ENCODE measurements at places on chromosomes 4 and X.

- no peak for DNase-seq
Measured at GRCh38 chr4:57254754-57255153, 144.6 kb upstream of the IGFBP7 start.

- DNase-seq = no peak
Measured at GRCh38 chr4:147110473-147111367, 165.1 kb upstream of the TTC29 start.

DNA sequence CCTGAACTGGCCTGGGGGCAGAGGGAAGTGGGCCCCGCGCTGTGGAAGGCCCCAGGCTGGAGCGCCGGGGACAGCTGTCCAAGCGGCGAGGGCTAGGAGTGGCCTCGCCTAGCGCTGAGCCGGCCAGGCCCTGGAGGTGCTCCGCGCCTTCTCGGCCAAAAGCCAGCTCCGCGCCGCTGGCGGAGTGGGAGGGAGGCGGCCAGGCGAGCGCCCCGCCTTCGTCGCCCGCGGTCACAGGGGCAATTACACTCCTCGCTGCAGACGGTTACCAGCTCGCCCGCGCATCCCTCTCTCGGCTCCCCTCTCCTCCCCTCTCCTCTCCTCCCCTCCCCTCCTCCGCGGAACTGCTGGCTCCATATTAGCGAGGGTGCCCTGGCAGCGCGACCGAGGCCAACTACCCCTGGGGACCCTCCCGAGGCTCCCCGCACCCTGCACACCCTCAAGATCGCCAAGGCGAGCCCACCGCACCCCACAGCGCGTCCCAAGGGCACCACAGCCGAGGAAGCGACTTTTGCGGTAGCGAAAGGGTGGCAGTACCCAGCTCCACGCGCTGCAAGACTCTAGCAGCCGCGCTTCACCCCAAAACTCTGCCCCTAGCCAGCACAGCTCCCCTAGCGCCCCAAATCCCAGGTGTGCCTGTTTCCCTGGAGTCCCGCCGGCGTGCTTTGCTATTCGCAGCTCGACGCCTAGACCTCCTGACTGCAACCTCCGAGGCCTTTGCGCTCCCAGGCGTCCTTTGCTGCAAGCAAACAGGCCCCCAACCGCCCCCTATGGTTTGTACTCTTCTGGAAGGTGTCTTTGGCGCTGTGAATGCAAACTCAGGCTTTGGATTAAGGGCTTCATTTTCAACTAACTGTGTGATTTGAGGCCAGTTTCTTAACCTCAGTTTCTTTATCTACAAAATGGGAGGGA, 91.4 kb downstream of the BCOR start:
- DNase-seq = no peak

DNA sequence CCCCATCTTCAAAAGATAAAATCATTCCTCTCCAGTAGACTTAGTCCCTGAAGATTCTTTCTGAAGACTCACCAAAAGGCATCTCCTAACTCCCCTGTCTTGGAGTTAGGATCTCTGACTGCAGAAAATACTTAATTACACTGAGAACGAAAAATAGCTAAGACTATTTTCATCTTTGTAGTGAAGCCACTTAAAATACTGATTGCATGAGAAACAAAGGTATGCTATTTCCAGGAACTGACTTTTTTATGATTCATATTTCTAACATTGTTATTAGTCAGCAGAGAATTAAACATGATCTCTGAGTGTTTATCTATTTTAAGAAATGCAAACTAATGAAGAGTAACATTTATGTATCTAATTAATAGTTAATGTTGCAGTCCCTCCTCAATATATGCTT, 71.8 kb upstream of the NR3C2 start:
- no peak for DNase-seq

DNA sequence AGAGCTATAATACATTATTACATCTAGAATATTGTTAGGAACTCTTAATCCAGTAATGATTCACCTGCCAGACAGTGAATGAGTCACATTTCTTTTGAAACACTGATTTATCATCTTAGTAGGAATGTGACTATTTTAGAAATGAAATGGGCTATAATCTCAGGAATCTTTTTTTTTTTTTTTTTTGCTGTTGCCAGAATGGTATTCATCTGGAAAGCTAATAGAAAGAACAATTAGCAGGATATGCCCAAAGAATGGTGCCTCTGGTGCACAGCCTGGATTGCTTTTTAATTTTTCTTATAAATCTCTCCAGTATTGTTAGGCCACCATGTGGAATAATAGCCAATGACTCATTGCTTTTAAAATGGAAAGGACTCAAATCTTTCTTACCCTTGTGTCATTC, 181.1 kb upstream of the SMIM31 start:
- no peak for DNase-seq

GRCh38 chr4:140740422-140740821, 15.8 kb downstream of the TBC1D9 start:
- DNase-seq = no peak

DNA sequence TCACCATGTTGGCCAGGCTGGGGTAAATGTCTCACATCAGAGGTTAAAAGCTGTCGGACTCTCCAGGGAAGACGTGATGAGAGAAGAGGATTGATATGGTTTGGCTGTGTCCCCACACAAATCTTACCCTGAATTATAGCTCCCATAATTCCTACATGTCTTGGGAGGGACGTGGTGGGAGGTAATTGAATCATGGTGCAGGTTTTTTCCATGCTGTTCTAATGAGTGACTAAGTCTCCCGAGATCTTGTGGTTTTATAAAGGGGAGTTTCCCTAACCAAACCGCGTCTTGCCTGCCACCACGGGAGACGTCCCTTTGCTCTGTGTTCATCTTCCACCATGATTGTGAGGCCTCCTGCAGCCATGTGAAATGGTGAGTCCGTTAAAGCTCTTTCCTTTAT, 64.4 kb downstream of the ASMT start:
- no peak for DNase-seq

DNA sequence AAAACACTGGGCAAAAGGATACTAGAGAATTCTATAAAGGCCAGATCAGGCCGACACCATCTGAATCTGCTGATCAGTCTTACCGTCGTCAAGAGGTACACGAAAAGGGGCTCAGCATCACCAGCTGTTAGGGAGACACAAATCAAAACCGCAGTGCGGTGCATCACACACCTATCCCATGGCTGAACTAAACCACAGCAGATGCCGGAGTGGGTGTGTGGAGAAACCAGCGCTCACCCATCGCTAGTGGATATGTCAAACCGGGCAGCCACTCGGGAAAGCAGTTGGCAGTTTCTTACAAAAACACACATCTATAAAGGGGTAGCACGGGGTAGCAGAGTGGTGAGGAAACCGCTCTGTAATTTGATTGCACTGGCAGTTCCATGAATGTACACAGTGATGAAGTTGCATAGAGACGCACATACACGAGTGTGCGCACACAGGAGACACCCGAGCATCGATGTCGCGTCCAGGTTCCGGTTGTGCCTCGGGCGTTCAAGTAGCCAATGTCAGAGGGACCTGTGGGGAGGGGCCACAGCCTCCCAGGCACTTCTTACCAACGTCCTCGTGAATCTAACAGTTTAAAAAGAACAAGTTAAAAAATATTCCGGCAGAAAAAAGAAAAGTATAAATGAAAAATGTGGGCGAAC, 23.1 kb upstream of the CCNQ start:
- no peak for DNase-seq

- DNase-seq = peak; percentile 89
Measured at GRCh38 chr4:95549246-95550114, 707 bp upstream of the UNC5C start.

DNA sequence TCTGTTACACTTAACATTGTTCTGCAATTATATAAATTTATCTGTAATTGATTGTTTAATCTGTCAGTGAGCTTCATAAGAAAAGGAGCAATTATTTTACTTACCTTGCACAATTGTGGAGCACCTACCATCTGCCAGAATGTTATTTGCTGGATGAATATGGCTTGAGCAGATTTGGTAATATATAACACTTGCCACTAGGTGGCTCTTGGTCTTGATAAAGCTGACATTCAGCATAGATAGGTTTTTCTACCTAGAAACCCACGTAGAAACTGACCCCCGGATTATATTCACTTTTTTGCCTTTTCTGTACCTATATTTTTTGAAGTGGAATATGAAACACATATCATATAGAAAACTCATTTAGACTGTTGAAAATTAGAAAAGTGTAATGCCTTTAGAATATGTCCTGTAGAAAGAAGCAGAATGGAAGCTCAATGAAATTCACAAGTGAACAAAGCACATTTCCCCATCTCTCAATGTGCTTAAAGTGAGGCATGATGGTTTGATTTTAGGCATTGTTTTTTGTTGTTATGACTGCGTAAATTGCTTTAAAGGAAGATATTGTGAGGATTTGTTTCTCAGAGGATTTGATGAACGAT, 9.5 kb downstream of the RBPJ start:
- DNase-seq = no peak

- no peak for DNase-seq
Measured at GRCh38 chr4:163606896-163607691, 112.6 kb downstream of the TMA16 start.

GRCh38 chr4:179196511-179196910, 1754.3 kb upstream of the AGA start:
- DNase-seq = no peak

GRCh38 chr4:138259824-138260223, 17.7 kb upstream of the SLC7A11 start:
- DNase-seq = no peak

GRCh38 chr4:27790911-27791310, 930.3 kb downstream of the STIM2 start:
- no peak for DNase-seq

GRCh38 chr4:129342819-129343408, 247.0 kb downstream of the C4orf33 start:
- no peak for DNase-seq
